8988T (cell line): ENCODE measurements at places on chromosomes 16 and 17.

DNA sequence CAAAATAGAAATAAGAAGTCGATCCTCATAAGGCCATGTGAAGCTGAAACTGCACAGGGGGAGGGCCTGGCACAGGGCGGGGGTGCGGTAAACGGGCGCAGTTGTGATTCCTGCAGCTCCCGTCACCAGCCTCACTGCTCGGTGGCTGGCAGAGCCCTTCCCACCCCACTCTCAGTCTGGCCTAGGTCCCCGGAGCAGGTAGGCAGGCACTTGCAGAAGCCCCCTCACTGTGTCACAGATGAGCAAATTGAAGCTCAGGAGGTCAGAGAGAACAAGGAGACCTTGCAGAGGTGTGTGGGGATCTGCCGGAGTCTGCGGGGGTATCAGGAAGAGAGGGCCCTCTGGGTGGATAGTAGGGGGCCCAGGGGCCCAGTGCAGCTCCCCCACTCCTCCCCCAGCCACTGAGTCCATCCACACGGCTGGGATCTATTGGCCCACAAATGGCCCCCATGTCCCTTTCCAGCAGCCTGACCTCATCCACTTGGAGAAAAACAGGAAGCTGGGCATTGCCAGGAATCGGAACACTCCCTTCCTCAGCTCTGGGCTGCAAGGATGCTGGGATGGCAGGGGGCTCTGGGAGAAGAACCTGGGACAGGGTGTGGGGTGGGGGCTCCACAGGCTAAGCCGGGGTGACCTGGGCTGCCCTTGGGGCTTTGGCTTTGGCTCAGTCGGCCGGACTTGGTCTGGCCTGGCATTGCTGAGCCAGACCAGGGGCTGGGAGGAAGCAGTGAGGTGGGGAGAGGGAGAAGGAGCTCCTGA lies 21.4 kb upstream of the MAP3K14 start:
- DNase-seq, result no peak

DNA sequence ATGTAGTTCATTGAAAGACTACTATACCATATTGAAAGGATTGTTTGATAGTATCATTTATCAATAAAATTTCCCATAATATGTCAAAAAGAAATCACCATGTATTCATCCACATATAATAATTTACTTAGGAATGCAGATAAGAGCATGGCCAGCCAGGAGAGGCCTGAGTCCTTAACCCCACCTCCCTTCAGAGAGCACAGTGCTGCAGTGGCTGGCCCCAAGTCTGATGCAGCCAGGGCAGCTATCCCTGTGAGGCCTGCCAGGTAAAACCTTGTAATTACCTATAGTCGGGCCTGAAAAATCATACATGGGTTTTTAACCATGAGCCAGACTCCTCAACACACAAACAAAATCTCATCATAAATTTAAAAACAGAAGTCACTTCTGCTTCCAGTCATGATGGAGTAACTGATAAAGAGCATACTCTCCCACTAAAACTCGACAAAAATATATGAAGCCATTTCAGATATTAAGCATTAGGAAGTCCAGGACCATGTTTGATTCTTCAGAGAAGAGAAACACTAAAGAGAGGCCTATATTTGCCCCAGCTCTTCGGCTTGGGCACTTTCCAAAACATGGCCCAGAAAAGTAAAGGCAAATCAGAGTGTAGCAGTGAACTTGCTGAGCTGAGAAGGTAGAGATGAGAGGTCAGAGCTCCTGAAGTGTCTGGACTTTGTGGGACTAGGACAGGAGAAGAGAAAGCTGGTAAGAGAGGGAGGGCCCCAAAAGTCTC lies 40.9 kb upstream of the CCNF start:
- no peak for DNase-seq

GRCh38 chr16:74742051-74742481 lies 32.6 kb downstream of the FA2H start:
- DNase-seq, result peak; percentile 9

DNA sequence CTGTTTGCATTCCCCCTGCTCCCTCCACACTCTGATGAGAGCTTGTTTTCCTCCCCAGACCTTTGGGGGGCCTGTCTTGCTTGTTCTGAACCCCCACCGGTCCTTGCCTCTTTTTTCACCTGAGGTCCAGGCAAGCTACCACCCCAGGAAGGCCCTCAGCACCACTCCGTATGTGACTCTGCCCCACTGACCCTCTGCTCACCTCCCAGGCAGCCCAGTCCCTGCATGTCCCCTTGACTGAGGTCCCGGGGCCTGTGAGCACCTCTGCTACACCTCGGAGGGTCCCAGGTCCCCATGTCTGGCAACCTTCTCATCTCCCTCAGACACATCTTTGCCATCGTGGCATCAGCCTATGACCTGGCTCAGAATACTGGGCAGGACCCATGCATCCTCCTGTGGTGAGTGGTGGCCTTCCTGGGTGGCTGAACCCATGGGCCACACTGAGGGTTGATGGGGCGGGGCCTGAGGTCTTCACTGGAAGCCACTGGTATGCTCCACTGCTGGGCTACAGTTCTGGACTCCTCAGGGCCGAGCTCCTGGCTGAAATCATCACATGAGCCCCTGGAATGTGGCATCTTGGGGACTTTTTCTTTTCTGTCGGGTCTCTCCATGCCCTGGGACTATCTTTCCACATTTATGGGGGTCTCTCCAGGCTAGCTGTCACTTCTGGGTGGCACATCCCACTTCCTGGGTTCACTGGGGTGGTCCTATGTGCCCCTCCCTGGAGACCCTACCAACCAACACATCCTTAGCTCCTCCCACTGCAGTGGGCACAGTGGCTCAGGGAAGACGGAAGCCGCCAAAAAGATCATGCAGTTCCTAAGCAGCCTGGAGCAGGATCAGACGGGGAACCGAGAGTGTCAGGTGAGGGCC lies 3.5 kb downstream of the MYO15B start:
- no peak for DNase-seq

GRCh38 chr17:1643293-1643998 lies 2.1 kb downstream of the SCARF1 start:
- peak; percentile 75 for DNase-seq

DNA sequence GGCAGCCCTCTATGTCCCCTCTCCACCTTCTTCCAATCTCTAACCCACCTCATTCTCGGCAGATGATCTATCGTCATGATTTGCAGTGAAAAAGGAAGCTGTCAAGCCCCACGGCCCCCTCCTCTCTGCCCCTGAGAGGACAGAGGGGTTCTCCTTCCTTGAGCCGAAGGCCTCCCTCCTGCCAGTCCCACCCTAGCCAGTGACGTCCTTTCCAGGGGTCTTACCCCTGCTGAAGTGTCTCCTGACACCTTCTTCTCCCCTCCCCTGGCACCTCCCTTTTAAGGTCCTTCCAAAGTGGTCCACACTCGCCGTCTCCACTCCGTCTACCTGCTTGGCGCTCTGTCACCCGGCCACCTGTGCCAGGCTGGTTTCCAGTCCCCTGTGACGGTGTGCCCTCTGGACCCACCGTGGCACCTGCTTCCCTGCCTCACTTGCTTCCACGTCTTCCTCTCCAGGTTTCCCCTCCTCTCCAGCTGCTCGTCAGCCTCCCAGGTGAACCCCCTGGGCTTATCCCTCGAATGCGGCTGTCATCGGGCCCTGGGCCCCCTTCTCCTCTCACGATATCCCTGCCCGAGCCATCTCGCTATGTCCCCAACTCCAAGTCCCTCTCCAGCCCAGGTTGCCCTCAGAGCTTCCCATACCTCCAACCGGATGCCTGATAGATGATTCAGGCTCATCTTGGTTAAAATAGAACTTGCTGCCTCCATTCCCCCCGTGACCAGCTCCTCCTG lies 5.7 kb downstream of the CCDC102A start:
- peak; percentile 35 for DNase-seq

DNA sequence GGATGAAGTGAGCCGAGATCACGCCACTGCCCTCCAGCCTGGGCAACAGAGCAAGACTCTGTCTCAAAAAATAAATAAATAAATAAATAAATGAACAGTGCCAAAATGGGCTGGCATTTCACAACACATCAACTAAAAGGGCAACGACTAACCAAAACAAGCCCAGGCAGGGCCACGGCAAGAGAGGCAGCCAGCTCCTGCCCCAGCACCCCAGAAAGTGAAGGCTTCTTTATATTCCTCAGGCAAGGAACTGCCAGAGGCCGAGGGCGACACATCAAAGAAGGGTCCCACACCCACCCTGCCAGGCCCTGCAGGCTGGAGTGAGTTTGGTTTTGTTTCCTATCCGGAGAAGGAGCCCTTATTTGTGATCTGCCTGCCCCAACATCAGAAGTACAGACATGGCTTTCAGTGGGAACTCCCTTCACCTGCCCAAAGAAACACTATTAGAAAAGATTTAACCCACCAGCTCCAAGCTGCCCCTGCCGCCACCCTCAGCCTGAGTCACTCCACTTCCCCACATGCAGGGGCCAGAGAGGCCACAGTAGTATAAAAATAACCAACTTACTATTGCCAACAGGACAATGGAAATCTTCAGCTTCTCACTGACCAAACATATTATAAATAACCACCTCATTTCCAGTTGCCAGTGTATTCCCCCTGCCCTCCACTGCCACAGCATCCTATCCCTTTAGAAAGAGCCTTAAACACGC lies 8.0 kb downstream of the FBXO31 start:
- DNase-seq, result no peak

- no peak for DNase-seq
These were observed 17.3 kb downstream of the KPNA2 start for GRCh38 chr17:68052810-68053209.

DNA sequence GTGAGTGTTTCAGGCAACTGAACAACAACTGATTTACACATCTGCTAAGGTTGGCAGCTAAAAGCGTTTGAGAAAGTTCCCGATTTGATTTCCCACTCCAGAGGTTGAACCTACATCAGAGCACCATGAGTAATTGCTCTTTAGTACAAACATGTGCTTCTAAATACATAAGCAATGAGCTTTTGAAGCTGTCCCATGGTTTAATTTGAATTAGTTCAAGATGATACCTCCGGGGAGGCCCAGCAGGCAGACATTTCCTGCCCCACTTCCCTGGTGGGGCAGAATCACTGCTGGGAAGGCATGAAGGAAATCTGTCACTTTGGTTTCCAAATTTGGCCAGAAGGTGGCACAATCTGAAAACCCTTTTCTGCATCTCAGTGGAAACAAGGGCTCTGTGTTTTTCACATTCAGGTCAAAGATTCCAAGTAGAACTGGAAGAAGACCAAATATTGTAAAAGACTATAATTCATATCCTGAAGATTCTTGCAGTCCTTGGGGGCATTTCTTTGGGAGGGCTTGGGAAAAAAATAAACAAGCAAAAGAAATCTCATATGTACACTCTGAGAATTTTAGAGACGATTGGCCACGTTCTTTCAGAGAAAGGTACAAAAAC lies 176.2 kb upstream of the FAM20A start:
- no peak for DNase-seq

DNA sequence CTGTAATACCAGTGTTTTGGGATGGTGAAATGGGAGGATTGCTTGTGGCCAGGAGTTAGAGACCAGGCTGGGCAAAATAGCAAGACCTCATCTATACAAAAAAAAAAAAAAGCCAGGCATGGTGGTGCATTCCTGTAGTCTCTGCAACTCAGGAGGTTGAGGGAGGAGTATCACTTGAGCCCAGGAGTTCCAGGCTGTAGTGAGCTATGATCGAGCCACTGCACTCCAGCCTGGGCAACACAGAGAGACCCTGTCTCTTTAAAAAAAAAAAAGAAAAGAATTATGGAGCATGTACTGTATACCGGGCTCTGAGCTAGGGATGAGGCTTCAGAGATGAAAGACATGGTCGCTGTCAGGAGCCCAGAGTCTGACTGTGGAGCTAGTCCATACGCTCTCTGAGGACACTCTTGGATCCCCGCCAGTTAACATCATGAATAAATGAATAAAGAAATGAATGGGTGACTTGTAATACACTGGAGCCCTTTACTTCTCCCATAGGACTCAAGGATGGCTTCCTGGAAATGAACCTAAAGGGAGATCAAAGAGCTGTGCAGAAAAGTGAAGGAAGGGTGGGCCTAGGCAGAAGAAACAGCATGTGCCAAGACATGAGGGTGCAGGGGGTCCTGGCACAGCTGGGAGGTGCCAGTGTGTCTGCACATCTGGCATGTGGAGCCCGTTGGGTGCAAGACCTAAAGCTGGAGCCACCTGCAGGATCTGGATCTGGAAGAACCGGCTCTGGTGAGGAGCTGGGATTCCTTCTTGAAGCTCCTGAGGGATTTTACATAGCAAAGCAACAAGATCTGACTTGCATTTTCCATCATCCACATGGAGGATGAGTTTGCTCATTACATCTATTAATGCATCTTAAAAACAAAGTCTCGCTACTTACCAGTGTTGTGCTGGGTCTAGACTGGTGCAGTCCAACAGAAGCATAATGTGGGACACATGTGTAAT lies 120.4 kb downstream of the IRX3 start:
- DNase-seq, result no peak

- peak; percentile 78 for DNase-seq
These were observed at the start of gene RASL10B for GRCh38 chr17:35731239-35731916. RASL10B (plus strand) TSS chr17:35731639; CDS start chr17:35735185, 3,546 bp downstream.

DNA sequence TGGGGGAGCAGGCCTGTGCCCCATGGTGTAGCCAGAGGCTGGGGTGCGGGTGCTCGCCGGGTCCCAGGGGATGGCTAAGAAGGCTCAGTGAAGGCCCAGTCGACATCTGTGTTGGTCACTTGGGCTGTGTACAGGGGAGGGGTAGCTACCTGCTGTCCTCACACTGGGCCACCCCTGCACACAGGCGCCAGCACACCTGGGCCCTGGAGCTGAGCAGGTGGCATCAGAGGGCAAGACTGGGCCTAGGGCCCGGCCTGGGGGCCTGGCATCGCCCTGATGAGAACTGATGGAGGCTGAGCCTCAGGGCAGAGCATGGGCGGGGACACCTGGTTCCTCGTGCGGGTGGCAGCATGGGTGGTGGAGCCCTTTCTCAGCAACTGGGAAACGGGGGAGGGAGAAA lies 870 bp upstream of the CTRB2 start:
- DNase-seq, result no peak
